ENCODE measurements at places on chromosomes 1 and 21.
A peak's percentile ranks its signal among the peaks of the same experiment; 100 is the strongest.

DNA sequence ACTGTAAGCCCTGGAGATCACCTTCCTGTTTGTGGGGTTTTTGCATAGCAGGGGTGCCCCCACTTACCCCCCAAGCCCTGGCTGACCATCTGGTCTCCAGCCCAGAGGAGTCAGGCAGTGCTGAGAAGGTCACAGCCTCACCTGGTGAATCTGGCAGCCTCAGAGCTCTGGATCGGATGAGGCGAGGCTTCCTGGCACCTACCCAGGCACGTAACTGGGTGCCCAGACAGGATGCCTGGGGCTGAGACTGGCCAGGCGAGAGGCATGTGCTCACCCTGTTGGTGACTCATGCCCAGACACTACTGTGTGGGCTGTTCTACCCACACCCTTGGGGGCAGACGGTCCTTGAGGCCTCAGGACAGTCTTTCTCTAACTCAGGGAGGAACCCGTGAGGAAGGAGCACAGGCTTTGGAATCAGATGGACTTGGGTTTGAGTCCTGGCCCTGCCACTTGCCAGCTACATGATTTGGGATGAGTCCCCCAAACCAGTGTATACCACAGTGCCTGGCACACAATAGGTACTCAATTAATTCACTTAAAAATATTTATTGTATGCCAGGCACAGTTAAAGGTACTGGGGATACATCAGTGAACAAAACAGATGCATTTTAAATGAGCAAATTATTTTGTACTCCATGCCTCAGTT is 15.1 kb upstream of the PADI3 start:
- peak; percentile 38 for DNase-seq

- no peak for DNase-seq
These were observed 183.5 kb downstream of the PATJ start for GRCh38 chr1:61925591-61926298.

DNA sequence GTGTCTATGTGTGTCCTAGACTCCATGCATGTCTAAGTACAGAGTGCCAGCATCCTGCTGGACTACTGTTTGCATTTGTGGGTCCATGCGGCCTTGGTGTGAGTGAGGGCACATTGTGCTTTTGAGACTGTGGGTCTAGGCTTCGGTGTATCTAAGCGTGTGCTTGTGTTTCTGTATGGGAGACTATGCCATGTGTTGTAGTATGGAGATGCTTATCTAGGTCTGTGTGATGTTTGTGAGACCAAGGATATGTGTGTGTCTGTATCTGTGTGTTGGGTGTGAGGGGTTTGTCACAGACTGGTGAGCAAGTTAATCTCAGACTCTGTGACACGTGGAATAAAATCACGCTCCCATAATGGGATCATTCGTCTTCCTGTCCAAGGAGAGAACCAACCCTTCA is 14.5 kb downstream of the AHDC1 start:
- DNase-seq = no peak

- DNase-seq = no peak
These were observed 13.8 kb downstream of the USP25 start for GRCh38 chr21:15743593-15743992.

DNA sequence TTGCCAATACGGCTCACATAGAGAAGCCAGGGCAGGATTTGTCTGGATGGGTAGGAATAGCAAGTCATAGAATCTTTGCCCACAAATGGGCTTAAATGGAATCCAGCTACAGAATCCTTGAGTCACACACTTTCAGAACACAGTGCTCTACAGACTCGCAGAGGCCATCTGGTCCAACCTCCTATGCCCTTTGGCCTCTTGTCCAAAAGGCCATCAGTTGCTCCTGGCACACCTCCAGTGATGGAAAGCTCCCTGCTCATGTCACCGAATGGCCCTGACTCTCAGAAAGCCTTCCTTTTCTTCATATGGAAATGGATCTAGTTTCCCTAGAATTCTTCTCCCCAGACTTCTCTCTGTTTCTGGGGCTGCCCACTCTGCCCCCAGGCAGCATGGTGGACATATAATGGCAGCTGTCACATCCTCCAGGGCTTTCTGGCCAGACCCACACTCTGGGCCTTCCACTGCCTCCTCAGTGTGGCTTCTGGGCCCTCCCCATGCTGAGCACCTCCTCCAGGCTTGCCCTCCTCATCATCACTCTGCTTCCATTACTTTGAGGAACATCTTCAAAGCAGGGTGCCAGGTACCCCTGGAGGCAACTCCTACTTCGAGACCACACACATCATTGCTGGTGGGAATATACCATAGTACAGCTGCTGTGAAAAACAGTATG is 33.6 kb upstream of the TRABD2B start:
- no peak for DNase-seq
